ENCODE measurements at places on chromosomes 3 and 15.

GRCh38 chr15:40259021-40259420, 20.2 kb downstream of the PAK6 start:
- DNase-seq: no peak

GRCh38 chr15:65837301-65838294, 31.7 kb upstream of the RAB11A start:
- no peak for DNase-seq

GRCh38 chr15:54520616-54521015, 542.4 kb downstream of the UNC13C start:
- no peak for DNase-seq

DNA sequence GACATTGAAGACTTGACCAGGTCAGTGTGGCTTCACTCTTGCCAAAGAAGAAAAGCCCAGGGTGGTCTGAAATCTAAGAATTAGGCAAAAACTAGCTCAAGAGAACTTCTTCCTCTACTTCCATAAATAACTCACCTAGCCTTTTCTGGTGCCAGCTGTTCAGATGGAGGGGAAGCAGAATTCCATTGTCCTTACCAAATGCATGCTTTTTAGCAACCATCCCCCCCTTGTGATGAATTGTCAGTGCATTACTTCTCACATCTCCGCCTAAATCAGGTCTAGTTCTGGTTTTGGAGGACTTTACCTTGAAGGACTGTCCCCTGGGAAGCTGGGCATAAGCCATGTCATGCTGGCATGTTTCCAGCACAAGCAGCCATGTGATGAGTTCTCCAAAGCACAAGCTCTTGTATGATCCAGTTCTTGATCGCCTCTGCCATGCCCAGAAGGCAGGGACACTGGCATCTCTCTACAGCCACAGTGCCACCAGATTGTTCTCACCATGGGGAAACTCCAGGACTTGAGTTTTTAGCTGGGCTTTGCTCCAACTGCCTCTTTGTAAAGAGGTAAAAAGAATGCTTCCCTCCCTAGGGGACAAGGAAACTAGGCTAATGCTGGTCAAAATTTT, 96.4 kb upstream of the IL12A start:
- DNase-seq: no peak

All from NCI-H187 (cell line).